Thyroid gland (tissue), 4 donors: ENCODE measurements at places on chromosomes 11 and 22. TPM values are rescaled to one million over a fixed set of nuclear protein-coding genes. Genes with fewer than 3 reads are reported as not detected.

Gene GGTLC2
- not detected for total RNA-seq

Gene RPL27A
- 3,396 TPM for total RNA-seq

Gene LMO2
- total RNA-seq: 51.5 TPM

- no peak for DNase-seq
Measured at GRCh38 chr22:49150801-49151221, 676.9 kb downstream of the BRD1 start.

GRCh38 chr11:128831174-128832120, 35.6 kb downstream of the KCNJ1 start:
- DNase-seq: peak; percentile 84
